ENCODE measurements at places on chromosomes 4 and X.

DNA sequence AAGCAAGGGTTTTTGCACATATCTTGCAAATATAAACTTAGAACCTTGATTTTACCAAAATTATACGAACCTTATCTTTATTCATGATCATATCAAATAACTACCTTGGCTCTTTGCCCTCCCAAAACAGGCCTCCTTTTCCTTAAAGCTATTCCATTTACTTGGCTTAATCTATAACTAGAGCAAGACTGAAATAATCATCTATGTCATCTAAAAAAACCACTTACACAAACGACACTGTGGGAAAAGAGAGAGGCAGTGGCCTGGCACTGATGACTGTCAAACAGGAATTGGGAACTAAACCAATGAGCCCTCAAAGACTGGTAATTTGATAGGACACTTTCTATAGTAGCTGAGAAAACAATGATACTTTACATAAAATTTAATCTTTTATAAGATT lies 11.7 kb upstream of the PTPN13 start:
- peak; percentile 18 for DNase-seq

DNA sequence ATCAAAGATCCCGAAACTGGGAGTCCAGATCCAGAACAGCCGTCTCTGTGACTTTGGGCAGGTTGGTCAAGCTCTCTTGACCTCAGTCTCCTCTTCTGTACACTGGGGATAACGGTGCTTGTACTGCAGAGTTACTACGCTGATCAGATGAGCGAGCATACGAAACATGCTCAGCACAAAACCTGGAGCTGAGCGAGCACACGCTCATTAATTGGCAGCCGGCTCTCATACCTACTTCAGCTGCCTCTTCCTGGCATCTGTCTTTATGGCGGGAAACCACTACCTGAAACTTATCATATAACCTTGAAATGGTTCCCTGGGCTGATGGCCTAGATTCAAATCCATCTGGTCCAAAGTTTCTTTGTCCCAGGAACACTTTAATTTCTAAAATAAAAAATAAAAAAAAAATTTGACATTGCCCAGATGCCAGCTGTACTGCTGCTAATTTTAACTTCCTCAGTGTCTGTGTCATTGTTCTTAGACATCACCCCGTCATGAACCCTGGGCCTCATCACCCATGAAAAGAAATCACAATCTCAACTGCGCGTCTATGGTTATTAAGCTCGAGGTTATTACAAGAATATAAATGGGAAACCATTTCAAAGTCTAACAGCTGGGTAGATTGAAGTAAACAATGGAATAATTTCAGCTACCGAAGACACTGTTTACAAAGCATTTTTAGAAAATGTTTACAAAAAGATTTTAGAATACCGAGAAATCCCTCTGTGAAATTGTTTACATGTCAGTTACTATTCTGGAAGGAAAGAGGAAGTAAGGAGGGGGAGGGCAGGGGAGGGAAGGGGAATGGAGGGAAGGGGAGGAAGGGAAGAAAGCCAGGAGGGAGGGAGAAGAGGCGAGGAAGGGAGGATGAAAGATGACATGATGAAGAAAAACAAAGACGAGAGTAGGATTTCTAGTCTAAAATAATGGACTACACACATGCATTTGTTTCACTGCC lies 49.0 kb downstream of the CRMP1 start:
- no peak for DNase-seq

DNA sequence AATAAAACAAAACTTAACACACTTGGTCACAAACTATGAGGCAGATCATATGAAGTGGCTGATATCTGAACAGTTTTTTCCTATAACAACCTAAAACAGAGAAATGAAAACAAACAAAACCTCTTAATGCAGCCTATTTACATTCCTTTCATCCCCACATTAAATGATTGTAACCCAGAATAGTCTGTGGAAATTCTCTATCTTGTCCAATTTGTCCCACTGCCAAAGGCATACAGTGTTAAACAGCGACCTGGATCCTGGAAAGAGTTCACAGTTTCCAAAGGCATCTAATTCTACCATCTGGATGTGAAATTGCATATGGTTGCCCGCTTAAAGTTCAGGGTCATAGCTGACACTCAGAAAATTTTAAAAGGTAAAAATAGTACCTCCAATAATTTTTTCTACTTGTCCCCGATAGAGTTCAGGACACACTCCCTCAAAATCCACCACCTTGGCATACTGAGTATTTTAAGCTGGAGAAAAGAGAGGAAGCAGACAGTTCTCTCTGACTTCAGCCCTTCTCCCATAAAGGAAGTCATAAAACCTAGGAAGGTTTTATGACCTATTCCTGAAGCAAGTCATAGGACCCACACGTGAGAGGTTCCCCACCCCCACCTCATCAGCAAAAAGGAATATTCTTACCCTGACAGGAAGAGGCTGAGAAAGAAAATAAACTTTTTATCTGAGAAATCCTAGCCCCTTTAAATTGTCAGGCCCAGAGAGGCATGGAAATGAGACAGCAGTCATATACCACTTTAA lies 270.2 kb downstream of the PAPSS1 start:
- DNase-seq: no peak

DNA sequence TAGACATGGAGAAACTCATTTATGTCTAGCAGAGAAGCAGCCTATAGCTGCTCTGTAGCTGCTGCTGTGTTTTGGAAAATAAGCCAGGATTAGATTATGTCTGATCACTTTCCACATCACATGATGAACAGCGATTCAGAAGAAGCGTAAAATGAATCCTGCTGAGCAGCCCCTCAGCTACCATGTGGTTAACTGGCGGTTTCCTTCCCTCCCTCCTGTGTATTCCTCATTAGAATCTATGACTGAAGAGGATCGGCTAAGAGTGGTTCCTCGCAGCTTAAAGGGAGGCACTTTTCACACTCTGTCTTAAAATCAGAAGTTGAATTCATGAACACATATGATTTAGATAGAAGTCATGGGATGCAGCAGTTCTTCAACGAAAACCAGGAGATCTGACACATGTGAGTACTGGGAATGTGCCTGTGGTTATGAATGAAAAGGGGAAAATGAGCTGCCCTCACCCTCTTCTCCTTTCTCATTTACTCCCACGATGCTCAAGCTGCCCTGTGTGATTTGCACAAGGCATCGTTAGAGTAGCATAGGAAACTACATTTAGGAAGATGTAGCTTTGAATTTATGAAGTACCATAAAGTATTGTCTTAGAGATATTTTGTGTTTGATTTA lies at the start of gene PPEF1:
TSS of gene PPEF1 (plus strand) at position 220 of the 624 bp plus-strand sequence. CDS start at position 356, 136 bp downstream.
- no peak for DNase-seq

DNA sequence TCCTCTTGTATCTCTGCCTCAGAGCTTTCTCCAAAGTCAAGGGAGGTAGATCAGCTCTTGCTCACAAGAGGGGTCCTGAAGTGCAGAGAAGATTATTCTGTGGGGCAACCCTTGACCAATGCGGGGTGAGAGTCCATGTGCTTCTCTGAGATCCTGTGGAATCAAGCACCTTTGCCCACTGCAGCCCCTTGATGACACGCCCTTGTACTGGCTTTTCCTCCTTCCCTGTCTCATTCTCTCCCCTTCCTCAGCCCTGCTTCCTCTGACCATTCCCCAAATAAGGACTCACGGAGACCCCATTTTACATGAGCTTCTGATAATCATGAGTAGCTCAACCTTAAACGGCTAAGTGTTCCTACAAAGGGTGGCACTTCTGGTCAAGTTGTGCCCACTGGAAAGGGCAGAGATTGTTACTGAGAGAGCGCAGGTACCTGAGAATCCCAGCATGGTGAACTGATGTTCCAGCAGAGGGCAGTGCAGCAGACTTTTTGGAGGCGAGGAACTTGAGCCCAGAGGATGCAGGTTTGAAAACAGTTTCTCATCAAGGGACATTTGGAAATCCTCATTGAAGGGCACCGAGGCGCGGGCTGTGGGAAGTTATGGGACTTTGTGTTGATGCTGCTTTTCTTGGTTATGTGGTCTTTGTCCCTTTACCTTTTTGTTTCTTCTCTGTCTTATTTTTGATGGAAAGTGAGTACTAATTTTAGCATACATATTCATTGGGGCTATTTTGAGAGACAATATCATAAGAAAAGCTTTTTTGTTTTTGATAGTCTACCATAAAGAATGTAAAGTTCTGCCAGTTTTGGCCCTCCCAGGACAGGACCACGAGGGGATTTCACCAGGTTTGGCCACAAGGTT lies 201.3 kb downstream of the RBM46 start:
- DNase-seq: peak; percentile 53

DNA sequence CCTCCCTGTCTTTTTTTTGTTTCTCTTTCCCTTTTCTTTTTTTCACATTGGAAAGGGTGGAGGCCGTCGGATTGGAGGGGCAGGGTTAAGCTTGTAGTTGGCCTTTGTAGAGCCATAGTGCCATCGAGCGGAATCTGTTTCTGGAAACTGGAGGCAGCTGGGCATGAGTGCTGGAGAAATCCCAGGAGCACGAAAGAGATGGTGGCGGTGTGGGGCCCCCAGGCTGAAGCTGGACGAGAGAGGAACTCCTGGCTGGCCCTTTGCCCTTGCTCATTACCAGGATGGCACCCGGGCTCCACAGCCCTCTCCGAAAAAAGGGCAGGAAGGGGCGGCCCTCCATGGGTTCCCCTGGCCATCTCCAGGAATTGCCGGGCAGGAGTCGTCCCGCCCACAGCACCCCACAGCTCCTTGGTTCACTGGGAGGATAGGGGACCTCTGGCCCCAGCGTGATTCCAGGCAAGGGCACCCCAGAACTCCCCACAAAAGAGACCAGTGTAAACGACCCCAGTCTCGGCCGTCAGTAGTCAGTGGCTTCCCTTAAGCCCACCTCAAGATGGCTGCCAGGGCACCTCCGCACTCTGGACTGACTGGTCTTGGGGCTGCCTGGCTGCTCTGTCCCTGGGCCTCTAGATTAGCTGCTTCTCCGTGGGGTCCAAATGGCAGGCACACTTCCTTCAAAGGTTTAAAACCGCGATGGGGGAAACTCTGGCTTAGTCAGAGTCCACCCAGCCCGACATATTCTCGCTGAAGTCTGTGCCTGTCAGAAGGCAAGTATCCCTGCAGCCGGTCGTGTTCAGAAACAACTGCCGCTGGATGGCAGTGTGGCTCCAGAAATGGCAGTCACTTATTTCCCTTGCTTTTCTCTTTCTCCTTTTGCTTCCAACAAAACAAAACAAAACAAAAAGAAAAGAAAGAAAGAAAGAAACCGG lies 74.1 kb downstream of the NBDY start:
- no peak for DNase-seq

GRCh38 chr4:48169636-48170035 lies 35.6 kb upstream of the TXK start:
- DNase-seq: no peak

DNA sequence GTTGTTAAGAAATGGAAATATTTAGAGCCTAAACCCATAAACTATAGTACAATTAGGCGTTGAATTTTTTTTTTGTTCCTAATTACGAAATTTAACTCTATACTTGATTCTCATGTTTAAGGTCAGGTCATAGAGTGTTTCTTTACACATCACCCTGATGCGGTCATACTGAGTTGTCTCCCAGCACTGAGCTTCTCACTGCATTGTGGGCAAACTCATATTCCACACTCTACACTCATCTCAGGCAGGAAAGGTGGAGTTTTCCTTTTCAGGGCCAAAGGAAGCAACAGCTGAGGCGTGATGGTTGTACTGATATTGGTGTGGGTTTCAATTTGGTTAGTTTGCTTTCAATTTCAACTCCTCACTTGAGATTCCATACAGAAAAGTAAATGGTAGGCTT lies 75.4 kb downstream of the FAT4 start:
- DNase-seq: peak; percentile 79

DNA sequence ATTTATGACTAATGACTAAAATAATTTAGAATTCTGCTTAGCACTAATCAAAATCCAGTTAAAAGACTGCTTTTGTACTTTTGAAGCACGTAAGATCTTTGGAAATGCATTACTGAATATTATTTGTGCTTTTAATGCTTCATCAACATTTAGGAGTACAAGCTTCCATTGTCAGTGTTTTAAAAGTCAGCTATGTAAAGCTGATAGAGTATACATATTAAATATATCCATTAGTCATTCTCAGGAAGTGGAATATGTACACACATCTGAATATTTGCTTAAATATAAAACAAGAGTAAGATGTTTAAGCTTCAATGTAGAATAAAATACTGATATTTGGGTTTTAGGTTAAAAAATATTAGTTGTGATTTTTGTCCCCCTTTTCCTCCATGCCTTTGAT lies 54.1 kb downstream of the ANK2 start:
- DNase-seq: no peak

DNA sequence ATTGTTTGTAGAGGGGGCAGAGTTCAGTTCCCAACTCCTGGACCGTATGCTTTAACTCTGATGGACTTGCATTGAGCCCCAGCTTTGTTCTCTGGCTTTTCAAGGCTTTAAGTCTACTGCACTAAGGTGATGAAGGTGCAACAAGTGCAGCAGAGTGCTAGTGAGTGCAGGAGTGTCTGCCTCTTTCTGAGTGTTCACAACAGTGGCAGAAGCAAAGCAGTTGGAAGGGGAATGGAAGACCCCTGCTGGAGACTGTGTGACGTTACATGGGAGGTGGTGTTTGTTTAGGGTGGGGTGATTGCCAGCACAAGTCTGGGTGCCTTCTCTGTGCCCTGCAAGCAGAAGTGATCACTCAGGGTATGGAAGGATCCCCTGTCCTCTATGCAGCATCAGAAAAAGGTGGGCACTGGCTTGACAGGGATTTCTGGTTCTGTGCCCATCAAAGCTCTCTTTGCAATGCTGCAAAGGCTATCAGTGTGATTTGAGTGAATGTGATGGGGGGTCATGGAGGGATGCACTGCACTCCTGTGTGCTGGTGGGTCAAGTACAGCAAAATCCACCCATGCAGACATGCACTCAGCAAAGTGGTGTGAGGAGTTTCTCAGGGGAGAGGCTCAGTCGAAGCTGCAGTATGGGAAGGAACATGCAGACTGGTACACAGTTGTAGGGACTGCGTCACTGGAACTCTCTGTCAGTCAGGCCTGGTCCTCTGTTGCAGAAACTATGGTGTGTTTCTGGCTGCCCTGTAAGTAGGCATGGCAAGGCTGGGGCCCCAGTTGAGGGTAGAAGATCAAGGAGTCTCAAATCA lies 70.9 kb upstream of the UGT2B7 start:
- DNase-seq: no peak

DNA sequence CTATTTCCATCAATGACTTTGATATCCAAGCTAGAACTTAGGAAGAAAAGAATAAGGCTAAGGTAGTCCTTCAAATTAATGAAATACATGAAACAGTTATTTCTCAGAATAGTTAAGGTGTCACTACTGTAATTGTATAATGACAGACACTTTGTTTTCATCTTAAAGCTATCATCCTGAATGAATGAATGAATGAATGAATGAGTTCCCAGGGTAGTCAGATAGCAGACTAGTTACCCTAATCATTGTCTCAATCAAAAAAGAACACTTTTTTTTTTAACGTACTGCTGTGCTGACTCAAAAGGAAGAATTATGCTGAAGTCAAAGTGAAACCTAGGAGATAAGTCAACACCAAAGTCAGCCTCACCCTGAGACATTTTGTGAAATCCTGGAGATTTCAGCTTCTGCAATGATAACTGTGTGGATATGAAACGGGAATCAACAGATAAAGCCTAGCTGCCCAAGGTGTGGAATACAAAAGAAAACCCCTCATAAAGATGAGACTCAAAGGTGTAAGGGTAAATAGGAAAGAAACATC lies 68.3 kb upstream of the CNKSR2 start:
- no peak for DNase-seq

- DNase-seq: no peak
Measured at GRCh38 chr4:88609387-88609786, 17.1 kb downstream of the HERC3 start.

Measured in H4 (cell line).